Activated T-cell treated with anti-CD3 and anti-CD28 coated beads for 4 hours (primary cell): ENCODE measurements at places on chromosomes 16 and 17.

DNA sequence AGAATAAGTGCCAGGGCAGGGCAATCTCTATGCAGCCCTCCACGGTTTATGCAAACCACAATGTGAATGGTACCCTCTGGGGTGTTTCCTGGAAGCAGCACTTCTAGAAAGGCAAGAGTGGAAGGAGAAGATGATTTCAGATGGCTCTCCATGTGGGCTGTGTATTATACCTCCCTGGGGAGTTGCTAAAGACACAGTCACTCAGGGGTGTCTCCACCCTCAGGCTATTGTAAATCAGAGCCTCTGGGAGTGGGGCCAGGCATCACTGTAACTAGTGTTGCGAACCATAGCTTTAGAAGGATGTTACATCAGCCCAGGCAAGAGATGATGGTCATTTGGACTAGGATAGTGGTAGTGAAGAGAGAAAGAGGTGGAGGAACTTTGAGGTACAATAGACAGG lies 83.3 kb upstream of the ZKSCAN2 start:
- DNase-seq: no peak

- DNase-seq: no peak
Measured at GRCh38 chr16:12995721-12996372, 94.4 kb downstream of the SHISA9 start.

DNA sequence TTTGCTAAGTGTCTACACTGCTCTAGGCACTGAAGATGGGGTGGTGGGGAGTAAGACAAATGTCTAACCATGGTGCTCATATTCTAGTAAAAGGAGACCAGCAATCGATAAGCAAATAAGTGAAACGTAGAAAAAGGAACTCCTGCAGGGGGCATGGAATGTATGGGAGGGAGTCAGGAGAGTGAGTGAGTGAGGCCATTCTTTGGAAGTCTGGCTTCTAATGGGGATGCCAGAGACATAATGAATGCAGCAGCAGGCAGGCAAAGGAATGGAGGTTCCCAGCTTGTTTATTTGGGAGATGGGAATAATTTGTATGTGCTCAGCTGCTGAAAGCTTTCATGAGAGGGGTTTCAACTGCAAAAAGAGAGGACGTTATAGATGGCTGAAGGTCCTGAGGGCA lies 216.4 kb upstream of the DYNLRB2 start:
- no peak for DNase-seq

- DNase-seq: no peak
Measured at GRCh38 chr16:81442916-81443687, 1.5 kb upstream of the CMIP start.

- no peak for DNase-seq
Measured at GRCh38 chr16:88014252-88014781, 63.1 kb downstream of the BANP start.

- DNase-seq: no peak
Measured at GRCh38 chr17:48219617-48220016, 112.1 kb downstream of the SNX11 start.

- no peak for DNase-seq
Measured at GRCh38 chr17:4479982-4480751, 18.5 kb upstream of the SPNS2 start.

DNA sequence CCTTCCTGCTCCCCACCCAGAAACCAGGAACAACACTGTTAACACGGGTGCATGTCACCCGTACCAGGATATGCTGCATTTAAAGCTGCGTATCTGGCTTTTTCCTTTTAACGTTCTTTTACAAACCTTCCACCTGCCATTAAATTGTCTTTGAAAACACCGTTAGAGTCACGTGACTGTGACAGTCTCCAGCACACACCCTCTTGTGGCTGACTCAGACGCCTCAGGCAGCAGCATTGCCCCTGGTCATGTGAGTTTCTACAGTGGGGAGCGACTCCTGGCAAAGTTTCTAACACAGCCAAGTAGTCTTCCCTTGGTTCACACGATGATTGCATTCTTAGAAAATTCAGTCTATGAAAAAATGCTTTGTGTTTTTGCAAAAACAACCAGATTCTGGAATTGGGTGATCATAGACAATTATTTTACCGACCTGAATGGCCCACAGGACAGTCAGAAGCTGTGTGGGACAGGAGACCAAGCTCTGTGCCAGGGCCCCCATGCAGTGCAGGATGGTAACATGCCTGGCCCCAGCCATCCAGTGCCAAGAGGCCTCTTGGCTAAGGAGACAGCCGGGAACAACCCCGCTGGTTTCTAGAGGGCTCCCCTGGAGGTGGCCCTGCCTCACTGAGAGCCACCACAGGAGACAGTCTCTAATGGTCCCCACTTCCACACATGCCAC lies 199.1 kb downstream of the KATNIP start:
- no peak for DNase-seq

DNA sequence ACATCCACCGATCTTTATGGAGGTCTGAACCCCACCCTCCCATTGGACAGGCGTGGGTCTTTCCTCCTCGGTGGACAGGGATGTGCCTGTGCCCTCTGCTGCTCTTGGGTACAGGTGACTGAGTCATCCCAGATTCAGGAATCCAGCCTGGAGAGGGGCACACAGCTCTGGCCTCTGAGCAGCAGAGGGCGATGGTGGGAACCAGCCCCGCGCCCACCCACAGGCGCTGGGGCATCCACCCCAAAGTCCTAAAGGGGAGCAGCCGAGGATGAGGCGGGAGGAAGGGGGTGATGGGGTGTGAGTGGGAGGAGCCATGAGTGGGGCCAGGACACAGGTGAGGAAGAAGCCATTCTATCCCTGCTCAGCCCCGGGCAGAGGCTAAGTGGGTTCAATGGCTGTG lies 35.0 kb downstream of the ENGASE start:
- no peak for DNase-seq

DNA sequence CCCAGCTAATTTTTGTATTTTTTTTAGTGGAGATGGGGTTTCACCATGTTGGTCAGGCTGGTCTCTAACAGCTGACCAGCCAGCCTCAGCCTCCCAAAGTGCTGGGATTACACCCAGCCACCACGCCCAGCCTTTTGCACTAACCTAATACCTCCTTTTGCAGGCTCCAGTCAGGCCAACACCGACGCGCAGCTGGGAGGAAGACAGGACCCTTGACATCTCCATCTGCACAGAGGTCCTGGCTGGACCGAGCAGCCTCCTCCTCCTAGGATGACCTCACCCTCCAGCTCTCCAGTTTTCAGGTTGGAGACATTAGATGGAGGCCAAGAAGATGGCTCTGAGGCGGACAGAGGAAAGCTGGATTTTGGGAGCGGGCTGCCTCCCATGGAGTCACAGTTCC lies 2.0 kb downstream of the TRPV2 start:
- DNase-seq: no peak

DNA sequence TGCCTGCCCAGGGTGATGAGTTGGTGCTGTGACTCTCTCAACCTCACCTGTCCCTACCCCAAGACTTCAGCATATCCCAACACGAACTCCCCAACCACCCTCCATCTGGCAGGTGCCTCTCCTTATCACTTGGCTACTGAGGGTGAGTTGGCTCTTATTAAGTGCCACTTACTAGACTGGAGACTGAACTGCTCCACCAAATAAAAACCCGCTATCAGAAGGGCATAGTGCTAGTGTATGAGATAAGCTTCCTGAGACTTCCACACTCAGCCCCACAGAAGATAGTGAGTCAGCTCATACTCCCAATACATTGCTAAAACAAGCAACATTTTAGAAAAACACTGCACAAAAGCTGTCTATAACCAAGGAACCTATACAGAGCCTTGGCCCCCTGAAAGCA lies 16.0 kb upstream of the CCL18 start:
- no peak for DNase-seq

DNA sequence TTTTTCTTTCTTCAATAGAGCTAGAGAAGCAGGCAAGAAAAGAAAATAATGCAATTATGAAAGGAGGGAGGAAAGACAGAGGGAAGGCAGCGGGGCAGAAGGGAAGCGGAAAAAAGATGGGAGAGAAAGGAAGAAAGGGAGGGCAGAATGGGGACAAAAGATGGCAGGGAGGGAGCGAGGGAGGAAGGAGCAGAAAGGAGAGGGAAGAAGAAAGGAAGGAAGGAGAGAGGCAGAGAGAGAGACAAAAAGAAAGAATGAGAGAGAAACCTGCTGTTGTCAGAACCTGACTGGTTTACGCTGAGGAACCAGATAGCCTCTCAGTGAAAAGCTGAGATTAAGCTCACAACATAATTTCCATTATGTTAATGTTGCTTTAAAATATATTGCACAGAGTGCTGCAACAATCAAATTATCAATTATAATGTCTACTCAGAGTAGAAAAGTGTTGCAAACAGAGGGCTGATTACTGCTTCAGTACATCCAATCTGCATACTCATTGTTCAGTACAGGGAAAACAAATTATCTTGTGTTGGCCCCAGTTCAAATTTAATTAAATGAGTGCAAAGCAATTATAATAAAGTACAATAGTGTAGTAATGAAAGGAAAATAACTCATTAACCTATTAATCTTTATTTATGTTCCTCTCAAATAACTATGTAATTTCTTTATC lies 32.0 kb upstream of the TOX3 start:
- no peak for DNase-seq

DNA sequence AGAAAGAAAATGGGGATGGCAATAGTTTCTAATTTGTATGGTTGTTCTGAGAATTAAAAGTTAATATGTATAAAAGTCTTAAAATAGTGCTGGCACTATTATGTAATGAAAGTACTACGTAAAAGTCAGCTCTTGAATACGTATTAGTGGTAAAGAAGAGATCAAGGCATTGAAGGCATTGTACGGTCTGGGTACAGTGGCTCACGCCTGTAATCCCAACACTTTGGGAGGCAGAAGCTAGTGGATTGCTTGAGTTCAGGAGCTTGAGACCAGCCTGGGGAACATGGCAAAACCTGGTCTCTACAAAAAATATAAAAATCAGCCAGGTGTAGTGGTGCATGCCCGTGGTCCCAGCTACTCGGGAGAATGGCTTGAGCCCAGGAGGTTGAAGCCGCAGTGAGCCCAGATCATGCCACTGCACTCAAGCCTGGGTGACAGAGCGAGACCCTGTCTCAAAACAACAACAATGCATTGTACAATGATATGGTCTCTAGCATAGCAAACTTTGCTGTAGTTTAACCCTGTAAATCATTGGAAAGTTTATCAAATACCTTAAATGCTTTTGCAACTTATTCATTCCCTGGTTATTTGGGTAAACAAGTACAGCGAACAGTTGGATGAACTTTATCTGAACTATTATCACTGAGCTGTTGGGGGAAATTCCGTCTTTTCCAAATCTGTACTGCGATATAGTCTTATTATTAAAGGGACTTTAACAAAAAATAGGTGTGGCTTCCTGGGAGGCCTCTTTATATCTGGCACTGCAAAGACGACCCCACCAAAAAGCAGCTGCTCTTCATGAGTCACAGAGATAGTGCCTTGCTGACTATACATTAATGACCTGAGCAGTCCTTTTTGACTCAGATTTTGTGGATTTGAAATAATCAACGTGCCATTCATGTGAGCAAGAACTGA lies 73.6 kb downstream of the GPRC5B start:
- DNase-seq: no peak

GRCh38 chr17:81317961-81318605 lies 23.0 kb upstream of the SLC38A10 start:
- no peak for DNase-seq

DNA sequence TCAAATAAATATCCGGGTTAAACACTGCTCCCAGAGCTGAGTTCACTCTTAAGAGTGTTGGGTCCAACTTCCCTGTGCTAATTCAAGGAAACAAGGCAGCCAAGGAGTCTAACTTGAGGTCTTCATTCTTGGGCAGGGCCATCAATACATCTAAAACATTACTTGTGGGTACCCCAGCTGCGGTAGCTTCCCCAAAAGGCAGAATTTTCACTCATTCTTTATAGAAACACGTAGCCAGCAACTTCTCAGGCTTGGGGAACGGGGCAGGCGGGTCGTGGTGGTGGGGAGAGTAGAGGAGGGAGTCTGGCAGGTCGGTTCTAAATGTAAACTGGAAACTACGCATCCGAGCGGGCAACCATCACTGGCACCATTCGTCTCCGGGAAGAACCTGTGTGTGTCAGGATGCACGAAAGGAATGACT lies 666 bp upstream of the METTL9 start:
- DNase-seq: no peak

- DNase-seq: no peak
Measured at GRCh38 chr16:60073376-60073775, 1339.3 kb upstream of the GOT2 start.

DNA sequence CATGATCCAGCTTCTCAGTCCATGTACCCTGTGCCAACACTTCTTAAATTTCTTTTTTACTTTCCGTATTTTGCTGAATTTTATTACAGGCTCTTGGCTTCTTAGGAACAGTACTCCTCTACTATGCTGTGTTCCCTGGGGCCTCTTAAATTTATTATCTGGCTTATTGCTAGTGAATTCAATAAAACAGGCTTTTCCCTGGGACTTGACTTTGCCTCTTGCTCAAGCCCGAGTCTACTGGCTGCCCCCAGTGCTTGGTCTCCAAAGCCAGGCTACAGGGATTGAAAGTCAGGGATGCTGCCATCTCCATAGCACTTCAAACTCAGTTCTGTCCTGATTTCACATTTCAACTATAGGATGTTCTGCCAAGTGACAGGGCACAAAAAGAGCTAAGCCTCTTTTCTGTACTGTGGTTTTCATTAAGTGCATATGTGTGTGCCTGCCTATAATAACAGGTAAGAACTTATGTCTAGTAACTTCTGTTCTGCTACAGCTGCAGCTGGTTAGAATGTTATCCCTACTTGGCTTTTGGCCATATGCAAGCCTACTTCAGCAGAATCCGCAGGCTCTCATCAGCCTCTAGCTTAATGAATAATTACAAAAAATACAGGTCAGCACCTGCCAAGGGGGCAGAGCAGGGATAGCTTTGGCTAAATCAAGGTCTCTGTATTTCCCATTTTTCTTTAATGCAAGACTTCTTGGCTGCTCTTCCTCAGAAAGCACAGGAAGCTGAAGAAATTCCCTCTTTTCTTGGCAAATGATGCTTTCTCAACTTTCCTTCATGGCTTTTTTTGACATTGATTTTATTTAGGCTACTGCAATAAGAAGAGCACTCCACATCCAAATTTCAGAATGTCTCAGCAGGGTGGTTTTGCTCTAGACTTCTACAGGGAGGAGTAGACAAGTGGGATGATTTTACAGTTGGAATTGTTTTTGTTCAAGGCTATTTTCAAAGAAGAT lies 8.2 kb downstream of the FAM20A start:
- DNase-seq: no peak

- DNase-seq: no peak
Measured at GRCh38 chr17:2101448-2102257, 46.8 kb downstream of the HIC1 start.

GRCh38 chr17:48023400-48024148 lies 14.0 kb downstream of the COPZ2 start:
- DNase-seq: no peak

- no peak for DNase-seq
Measured at GRCh38 chr16:1071561-1072225, 854 bp upstream of the SSTR5 start.

GRCh38 chr17:40450175-40450574 lies 6.9 kb downstream of the IGFBP4 start:
- DNase-seq: peak; percentile 13

- no peak for DNase-seq
Measured at GRCh38 chr17:77163001-77163400, 22.2 kb downstream of the SEC14L1 start.

GRCh38 chr17:49520386-49521087 lies 25.4 kb downstream of the NGFR start:
- DNase-seq: no peak

GRCh38 chr17:76547183-76547641 lies 7.4 kb downstream of the PRCD start:
- peak; percentile 51 for DNase-seq
